ENCODE measurements at places on chromosomes 4 and X.

GRCh38 chrX:45811326-45811725 is 610.6 kb upstream of the DIPK2B start:
- no peak for DNase-seq

DNA sequence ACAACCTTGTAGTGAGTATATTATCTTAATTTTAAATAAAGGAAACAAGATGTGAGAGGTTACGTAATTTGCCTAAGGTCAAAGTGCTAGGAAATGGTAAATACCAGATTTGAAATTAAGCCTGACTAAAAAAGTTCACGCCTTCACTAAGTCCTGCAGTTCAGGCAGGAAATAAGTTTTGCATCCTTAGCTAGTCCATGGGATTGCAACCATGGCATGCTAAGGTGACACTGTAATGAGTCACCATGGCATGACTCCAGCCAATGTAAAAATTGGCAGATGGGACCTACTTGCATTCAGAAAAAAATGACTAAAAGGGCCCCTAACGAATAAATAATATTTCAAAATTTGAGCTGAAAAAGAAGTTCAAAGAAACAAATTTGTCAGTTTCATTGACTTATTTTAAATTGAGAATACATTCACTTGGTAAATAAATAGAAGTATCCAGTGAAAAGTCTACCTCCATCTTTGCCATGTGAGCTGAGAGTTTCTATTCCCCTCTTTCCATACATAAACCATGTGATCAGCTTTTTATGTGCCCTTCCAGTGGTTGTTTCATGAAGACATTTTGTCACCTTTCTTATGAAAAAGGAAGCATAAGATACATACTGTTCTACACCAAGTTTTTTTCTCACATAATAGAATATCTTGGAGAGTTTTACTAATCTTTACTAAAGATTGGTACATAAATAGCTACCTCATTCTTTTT is 72.4 kb downstream of the ANKRD50 start:
- peak; percentile 93 for DNase-seq

DNA sequence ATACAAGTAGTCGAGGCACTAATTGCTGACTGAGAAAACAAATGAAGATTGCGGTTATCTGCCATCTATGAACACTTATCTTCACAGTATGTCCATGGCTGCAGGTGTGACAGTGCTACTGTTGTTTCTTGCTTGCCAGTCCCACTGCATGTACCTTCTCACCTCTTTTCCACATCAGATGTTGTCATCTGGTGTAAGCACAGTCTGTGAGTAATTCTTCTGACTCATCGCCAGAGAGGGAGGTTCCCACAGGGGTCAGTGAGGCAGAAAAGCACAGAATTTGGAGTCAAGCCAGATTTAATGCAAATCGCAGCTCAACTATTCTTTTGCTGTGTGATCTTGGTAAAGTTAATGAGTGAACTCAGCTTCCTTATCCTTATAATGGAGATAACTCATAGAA is 144.4 kb downstream of the GLRA2 start:
- peak; percentile 97 for DNase-seq

DNA sequence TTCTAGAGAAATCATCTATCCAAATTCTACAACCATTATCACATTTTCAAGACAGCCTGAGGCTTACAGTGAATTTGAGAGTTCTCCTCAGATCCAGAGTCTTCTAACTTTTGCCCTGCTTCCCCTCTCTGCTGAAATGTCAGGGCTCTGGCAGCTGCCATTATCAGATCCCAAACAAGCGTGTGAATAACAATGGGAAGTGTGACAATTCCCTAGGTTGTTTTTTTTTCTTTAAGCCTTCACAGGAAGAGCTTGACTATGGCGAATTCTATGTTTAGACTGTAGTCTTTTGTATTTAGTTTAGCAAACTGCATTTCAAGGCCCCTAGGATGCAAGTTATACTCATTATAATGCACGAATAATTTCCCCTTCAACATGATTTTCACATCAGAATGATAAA is 61.3 kb upstream of the KDR start:
- no peak for DNase-seq

- DNase-seq = peak; percentile 28
Observed at GRCh38 chr4:137156054-137156453, 376.2 kb downstream of the PCDH18 start.

- no peak for DNase-seq
Observed at GRCh38 chrX:136147976-136148375, 643 bp downstream of the FHL1 start.

- DNase-seq = no peak
Observed at GRCh38 chr4:52876069-52876468, 14.0 kb downstream of the RASL11B start.

DNA sequence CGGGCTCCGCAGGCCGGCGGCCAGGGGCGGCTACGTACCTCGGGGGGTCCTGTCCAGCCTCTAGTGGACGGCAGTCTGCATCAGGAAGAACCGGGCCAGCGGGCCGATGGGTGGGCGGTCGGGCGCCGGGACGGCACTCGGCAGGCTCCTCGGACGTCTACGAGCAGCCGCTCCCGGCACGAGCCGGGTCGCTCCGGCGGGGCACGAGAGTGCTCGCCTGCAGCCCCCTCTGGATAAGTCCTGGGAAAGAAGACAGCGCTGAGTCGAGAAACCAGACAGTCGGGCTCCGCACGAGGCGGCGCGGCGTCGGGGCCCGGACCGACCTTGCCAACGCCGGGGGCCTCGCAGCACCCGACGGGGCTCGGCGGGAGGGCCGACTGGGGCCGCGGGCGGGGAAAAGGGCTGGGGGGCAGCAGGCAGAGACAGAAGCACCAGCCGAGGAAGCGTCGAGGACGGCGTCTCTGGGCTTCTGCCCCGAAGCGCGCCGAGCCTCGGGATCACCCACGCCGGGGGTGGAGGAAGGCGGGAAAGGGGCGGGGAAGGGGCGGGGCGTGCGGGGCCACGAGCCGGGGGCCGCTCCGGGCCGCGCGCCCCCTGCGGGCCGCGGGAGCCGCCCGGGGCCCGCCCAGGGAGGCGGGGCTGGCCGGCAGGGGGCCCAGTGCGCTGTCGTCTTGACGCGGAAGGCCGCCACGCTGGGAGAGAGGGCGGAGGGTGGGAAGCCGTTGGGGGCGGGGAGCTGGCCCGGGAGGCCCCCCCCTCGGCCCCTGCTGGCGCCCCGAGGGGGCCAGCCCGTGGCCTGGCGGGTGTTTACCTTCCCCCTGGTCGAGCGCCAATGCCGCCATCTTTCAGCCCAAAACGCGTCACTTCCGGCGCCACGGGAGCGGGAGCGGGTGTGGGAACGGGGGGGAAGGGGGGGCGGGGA is 1.9 kb downstream of the KLHL15 start:
- DNase-seq = peak; percentile 51

- peak; percentile 77 for DNase-seq
Observed at GRCh38 chr4:159446266-159446976, 343.5 kb downstream of the RAPGEF2 start.

GRCh38 chrX:79336869-79337815 is 30.0 kb downstream of the ITM2A start:
- no peak for DNase-seq

GRCh38 chr4:6917461-6918271 is 8.0 kb downstream of the TBC1D14 start:
- DNase-seq = peak; percentile 87

DNA sequence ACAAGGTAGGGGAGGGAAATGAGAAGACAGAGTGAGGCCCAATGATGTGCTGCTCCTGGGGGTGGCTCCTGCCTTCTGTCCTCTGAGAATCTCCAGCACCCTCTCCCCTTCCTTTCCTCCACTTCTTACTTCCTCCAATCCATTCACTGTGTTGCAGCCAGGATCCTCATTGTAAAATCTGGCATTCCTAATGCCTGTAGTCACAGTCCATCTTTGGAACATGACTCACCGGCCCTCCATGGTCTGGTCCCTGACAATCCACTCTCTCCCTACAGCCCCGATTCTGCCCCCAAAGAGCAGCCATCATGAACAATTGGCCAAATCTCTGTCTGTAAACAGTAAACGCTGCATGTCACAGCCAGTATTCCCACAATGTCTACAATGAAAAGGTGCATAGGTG is 72.9 kb downstream of the CLNK start:
- DNase-seq = peak; percentile 85

GRCh38 chr4:38150766-38151165 is 190.6 kb downstream of the PTTG2 start:
- DNase-seq = no peak

- DNase-seq = no peak
Observed at GRCh38 chrX:55640854-55641253, 17.7 kb downstream of the FOXR2 start.

GRCh38 chr4:63589796-63590195 is 819.5 kb downstream of the TECRL start:
- DNase-seq = no peak

DNA sequence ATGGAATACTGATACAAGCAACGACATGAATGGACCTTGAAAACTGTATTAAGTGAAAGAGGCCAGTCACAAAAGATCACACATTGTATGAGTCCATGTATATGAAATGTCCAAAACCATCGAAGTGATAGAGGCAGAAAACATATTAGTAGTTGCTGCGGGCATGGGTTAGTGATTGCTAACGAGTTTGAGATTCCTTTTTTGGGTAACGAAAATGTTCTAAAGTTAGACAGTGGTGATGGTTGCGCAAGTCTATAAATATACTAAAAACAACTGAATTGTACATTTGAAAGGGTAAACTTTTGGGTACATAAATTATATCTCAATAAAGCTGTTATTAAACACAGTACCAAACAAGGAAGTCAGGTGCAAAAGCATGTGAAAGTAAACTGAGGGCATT is 234.5 kb downstream of the FBXW7 start:
- DNase-seq = no peak

DNA sequence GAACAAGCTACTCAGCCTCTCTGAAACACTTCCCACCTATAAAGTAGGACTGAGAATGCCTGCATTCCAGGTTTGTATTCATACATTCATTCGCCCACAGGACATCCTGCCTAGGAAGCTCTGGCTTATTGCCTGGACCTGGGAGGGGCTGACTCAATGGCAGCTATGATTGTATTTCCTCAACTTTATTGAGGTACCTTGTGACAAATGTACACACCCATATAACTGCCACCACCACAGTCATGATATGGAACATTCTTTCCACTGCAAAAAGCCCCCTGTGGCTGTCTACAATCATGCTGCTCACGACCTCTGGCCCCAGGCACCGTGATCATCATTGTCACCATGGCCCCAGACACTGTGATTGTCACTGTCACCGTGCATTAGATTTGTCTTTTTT is 68.3 kb downstream of the ABLIM2 start:
- peak; percentile 24 for DNase-seq

- peak; percentile 36 for DNase-seq
Observed at GRCh38 chrX:48490661-48491060, 14.7 kb downstream of the FTSJ1 start.

DNA sequence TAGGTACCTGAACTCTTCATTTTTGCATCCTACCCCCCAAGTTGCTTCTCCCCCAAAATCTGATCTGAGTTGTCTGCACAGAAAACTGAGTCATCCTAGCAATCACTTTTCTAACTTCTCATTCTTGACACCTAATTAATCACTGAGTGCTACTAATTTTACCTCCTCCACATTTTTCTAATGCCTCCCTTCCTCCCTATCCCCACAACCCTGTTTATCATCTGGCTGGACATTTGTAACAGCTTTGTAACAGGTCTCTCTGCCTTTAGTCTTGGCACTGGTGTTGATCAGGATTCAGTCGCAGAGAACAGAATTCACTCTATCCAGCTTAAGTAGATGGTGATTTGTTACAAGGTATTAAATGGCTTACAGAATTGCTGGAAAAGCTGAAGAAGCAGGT is 303.9 kb upstream of the GATB start:
- DNase-seq = peak; percentile 33

GRCh38 chr4:113555868-113556267 is 205.7 kb downstream of the CAMK2D start:
- DNase-seq = no peak

- peak; percentile 92 for DNase-seq
Observed at GRCh38 chr4:168784786-168785461, 225.1 kb downstream of the CBR4 start.

GRCh38 chr4:20616313-20616712 is 83.9 kb upstream of the PACRGL start:
- DNase-seq = no peak

DNA sequence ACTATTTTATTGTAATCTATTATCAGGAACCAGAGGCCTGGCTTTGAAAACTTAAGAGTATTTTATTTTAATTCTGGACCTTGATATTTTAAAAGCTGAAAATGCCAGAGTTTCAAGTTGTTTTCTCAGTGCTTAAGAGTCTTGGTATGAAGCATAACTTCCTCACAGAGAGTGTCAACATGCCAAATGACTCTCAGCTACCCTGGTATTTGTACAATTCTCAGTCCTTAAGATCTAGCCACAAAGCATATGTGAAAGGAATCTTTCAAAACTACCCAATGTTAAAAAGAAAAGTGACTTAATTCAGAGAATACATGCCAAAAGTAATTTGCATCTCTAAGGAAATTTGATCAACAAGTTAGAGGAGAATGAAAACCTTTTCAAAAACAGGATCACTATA is 171.9 kb downstream of the DKK2 start:
- no peak for DNase-seq

- peak; percentile 86 for DNase-seq
Observed at GRCh38 chr4:48071191-48071590, 54.6 kb downstream of the NIPAL1 start.

DNA sequence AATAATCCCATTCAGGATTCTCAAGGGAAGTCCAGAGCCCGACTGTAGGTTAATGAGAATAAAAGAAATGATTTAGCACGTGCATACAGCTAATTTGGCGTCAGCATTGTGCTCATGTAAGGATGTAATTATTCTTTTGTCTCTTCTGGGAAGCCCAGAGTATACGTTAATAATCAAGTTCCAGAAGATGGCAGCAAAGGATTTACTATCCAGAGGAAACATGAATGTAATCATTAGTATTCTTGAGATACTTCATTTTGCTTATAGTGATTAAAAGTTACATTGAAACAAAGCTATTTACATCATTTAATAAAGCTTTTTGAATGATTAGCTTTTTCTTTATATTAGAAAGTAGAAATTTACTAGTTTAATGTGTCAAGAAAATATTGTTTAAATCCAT is 27.1 kb upstream of the MAP9 start:
- DNase-seq = peak; percentile 70

DNA sequence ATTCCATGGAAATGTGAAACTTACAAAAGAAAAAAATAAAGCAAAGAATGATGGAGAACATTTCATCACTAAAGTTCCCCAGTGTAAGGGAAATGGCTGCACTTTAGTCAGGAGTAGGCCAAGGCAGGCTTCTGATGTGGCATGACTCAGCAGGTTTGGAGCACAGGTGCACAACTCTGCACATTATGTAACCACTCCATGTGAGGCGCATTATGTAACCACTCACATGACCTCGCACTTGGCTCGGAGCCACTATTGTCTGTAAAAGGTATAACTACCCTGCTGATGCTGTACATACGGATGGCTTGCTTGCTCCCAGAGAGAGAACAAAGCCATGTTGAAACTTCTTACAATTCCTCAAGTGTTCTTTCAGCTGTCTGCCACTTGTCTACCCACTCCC is 727.6 kb downstream of the TRAM1L1 start:
- DNase-seq = peak; percentile 13

- DNase-seq = no peak
Observed at GRCh38 chr4:86948276-86948675, 13.5 kb downstream of the AFF1 start.

GRCh38 chr4:147465461-147465860 is 15.4 kb upstream of the EDNRA start:
- DNase-seq = no peak

- DNase-seq = peak; percentile 86
Observed at GRCh38 chr4:8334786-8335460, 65.4 kb downstream of the HTRA3 start.

All from renal cortical epithelial cell (primary cell).